ENCODE measurements at places on chromosomes 4 and X. TPM values are rescaled to one million over a fixed set of nuclear protein-coding genes. Genes with fewer than 3 reads are reported as not detected.

DGKK gene
- polyA plus RNA-seq: 0.09 TPM

H2AZ1 gene
- 241 TPM for polyA plus RNA-seq

NAP1L3 gene
- 8.9 TPM for polyA plus RNA-seq

CXCL10 gene
- 3.9 TPM for polyA plus RNA-seq

DCHS2 gene
- polyA plus RNA-seq: 1.2 TPM

HTR2C gene
- polyA plus RNA-seq: not detected

ADH4 gene
- 14.4 TPM for polyA plus RNA-seq

PALLD gene
- polyA plus RNA-seq: 59.7 TPM

ABCG2 gene
- 5.7 TPM for polyA plus RNA-seq

PLK4 gene
- polyA plus RNA-seq: 9.9 TPM

RAB33B gene
- polyA plus RNA-seq: 10.4 TPM

TMEM144 gene
- polyA plus RNA-seq: 93.1 TPM

FAM114A1 gene
- 36.9 TPM for polyA plus RNA-seq

ARL9 gene
- polyA plus RNA-seq: 0.63 TPM

PCDH7 gene
- 9.3 TPM for polyA plus RNA-seq

GAGE12F gene
- not detected for polyA plus RNA-seq

GABRG1 gene
- 0.03 TPM for polyA plus RNA-seq

SOX3 gene
- not detected for polyA plus RNA-seq

EDNRA gene
- 15.0 TPM for polyA plus RNA-seq

MSANTD1 gene
- 1.0 TPM for polyA plus RNA-seq

ADH1C gene
- polyA plus RNA-seq: 40.5 TPM

BEND4 gene
- polyA plus RNA-seq: 1.2 TPM

EXOC1L gene
- not detected for polyA plus RNA-seq

HMX1 gene
- not detected for polyA plus RNA-seq

JAKMIP1 gene
- polyA plus RNA-seq: 2.1 TPM

GLRA2 gene
- 1.0 TPM for polyA plus RNA-seq

HEPH gene
- polyA plus RNA-seq: 200 TPM

XK gene
- 12.3 TPM for polyA plus RNA-seq

TEX13C gene
- polyA plus RNA-seq: not detected

CSAG3 gene
- not detected for polyA plus RNA-seq

CORIN gene
- polyA plus RNA-seq: 0.42 TPM

LDOC1 gene
- polyA plus RNA-seq: 25.9 TPM

PLXNB3 gene
- 5.0 TPM for polyA plus RNA-seq

SORBS2 gene
- 34.4 TPM for polyA plus RNA-seq

F9 gene
- not detected for polyA plus RNA-seq

TMEM131L gene
- polyA plus RNA-seq: 10.8 TPM

MAGEC1 gene
- not detected for polyA plus RNA-seq

NUDT10 gene
- polyA plus RNA-seq: 4.6 TPM
